Nephron progenitor cell (in vitro differentiated cells): ENCODE measurements at places on chromosomes 5 and 9.

- DNase-seq, result no peak
Measured at GRCh38 chr5:68172314-68172713, 43.2 kb upstream of the PIK3R1 start.

- DNase-seq, result no peak
Measured at GRCh38 chr9:75788006-75788634, 102.4 kb upstream of the PCSK5 start.

- no peak for DNase-seq
Measured at GRCh38 chr9:120985819-120986222, 59.2 kb upstream of the TRAF1 start.

- no peak for DNase-seq
Measured at GRCh38 chr9:96382839-96383164, 709 bp downstream of the SLC35D2 start.

- peak; percentile 89 for DNase-seq
Measured at GRCh38 chr9:131773911-131774379, 34.1 kb upstream of the RAPGEF1 start.

DNA sequence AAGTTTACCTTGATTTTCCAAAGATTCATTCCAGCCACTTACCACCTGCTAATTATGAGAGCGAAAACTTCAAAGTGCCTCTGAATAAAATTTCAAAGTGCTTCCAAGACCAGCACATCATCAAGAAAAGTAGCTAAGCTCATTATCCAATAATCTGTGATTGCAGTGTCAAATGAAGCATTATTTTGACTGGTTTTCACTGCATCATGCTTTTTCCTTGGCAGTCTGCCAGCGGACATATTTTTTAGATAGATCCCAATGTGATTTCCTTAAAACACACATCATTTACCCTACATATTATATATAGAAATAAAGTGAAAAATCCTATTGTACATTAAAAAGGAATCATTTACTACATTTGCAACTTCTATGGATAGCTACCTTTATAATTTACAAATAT lies 508.6 kb upstream of the FAM174A start:
- DNase-seq, result no peak

DNA sequence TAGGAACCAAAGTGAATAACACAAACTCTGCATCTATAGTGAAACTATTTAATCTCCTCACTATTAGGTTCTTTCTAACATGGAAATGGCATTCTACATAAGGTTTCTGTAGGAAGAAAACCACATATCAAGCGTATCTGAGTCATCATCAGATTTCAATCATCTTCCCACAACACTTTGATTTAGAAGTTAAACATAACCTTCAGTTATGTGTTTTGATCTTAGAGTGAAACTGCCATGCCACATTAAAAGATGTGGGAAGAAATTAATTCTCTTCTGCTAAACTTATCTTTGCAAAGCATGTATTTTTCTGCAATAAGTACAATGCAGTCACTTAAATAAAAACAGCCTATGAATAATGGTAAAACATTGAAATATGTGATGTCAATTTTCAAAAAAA lies 55.0 kb downstream of the MEF2C start:
- DNase-seq, result no peak

GRCh38 chr5:73381590-73382400 lies 66.8 kb downstream of the FOXD1 start:
- no peak for DNase-seq

DNA sequence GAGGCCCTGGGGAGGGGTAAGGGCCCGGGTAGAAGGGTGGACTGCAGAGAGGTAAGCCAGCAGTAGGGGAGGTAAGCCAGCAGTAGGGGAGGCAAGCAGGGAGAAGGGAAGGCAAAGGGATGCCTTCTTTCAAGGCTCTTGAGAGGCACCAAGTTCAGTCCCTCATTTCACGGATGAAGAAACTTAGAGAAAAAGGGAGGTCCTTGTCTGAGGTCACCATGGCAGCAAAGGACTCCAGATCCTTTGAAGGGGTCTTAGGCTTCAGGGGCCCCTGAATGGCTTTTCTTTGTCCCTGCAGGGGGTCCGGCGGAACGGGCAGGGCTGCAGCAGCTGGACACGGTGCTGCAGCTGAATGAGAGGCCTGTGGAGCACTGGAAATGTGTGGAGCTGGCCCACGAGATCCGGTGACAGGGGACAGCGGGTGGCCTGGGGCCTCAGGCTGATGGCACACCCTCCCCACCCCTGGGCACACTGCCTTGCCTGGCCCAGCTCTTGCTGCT lies 42.6 kb downstream of the RGS3 start:
- peak; percentile 50 for DNase-seq

GRCh38 chr9:91150998-91151717 lies 210.6 kb downstream of the AUH start:
- DNase-seq, result no peak

GRCh38 chr5:158534203-158534602 lies 565.5 kb downstream of the EBF1 start:
- DNase-seq, result no peak

- no peak for DNase-seq
Measured at GRCh38 chr5:119290161-119290569, 65.7 kb upstream of the TNFAIP8 start.

GRCh38 chr5:157271740-157272271 lies 5.9 kb downstream of the CYFIP2 start:
- DNase-seq, result no peak

DNA sequence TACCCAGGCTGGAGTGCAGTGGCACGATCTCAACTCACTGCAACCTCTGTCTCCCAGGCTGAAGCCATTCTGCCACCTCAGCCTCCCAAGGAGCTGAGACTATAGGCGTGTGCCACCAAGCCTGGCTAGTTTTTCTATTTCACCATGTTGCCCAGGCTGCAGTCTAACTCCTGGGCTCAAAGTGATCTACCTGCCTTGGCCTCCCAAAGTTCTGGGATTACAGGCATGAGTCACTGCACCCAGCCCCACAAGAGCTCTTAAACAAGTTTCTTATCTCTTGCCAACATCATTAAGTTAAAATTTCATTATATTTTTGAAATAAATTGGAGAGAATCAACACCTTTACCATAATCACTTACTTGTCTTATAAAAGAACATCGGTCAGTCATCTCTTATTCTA lies 280.3 kb downstream of the ARHGEF28 start:
- DNase-seq, result no peak

GRCh38 chr5:40879163-40879942 lies 29.9 kb upstream of the C7 start:
- DNase-seq, result no peak

DNA sequence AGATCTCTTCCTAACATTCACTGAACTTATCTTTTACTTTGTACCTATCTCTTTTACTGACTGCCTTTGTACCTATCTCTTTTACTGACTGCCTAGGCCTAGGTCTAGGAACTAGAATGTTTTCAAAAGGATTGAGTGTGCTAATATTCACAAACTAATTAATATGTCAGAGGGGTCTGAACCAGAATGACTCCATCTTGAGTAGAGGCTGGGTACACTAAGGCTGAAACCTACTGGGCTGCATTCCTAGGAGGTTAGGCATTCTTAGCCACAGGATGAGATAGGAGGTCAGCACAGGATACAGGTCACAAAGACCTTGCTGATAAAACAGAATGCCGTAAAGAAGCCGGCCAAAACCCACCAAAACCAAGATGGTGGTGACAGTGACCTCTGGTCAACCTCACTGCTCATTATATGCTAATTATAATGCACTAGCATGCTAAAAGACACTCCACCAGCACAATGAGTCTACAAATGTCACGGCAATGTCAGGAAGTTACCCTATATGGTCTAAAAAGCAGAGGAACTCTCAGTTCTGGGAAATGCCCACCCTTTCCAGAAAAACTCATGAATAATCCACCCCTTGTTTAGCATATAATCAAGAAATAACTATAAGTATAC lies 2.5 kb upstream of the RHOBTB3 start:
- no peak for DNase-seq

GRCh38 chr9:100515578-100516494 lies 42.9 kb downstream of the TMEFF1 start:
- no peak for DNase-seq

- DNase-seq, result peak; percentile 38
Measured at GRCh38 chr5:181217803-181218062, 5.3 kb upstream of the TRIM41 start.

DNA sequence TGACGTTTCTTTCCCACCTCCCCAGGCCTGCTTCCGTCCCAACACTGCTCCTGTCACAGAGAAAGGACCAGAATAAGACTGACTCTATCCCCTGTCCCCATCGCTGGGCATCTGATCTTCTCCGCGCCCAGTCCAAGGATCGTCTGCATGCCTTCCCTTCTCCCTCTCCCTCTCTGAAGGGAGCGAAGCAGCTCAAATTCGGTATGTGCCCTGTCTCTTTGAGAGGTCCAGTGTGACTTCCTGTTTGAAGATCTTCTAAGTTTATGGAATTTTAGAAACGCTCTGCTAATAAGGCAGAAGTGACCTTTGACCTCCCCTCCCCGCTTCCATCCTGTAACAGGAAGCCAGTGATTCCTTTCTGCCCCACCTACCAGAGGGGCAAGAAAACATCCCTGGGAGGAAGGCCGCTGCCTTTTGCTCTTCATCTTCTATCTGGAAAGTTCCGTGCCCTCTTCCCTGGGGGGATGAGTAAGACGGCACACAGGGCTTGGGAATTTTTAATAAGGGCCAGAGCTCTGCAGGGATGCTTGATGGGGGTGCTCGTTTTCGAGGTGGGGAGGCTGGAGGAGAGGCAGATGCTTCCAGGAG lies 40.7 kb upstream of the RNU6ATAC start:
- DNase-seq, result no peak
